ENCODE measurements at places on chromosomes 6 and 20.

DNA sequence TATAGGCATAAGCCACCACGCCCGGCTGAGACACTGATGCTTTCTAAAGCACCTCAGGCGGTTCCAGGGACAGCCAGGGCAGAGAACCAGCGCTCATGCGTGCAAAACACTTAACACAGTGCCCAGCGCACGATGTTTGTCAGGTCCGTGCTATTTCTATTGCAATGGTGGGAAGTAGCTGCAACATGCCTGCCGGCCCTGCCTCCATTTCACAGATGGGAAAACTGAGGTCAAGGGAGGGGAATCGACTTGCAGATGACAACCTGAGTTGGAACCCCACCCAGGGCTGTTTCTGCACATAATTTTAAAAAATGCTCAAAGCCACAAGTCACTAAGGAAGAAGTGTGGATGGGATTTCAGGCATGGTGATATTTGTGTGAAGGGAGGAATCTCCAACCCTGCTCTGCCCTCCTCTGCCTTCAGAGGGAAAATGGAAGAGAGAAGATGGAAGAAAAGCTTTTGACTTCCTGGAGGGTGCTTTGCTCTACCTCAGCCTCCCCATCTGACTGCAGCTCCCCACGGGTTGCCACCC lies 39.9 kb downstream of the KIAA1755 start:
- no peak for DNase-seq

DNA sequence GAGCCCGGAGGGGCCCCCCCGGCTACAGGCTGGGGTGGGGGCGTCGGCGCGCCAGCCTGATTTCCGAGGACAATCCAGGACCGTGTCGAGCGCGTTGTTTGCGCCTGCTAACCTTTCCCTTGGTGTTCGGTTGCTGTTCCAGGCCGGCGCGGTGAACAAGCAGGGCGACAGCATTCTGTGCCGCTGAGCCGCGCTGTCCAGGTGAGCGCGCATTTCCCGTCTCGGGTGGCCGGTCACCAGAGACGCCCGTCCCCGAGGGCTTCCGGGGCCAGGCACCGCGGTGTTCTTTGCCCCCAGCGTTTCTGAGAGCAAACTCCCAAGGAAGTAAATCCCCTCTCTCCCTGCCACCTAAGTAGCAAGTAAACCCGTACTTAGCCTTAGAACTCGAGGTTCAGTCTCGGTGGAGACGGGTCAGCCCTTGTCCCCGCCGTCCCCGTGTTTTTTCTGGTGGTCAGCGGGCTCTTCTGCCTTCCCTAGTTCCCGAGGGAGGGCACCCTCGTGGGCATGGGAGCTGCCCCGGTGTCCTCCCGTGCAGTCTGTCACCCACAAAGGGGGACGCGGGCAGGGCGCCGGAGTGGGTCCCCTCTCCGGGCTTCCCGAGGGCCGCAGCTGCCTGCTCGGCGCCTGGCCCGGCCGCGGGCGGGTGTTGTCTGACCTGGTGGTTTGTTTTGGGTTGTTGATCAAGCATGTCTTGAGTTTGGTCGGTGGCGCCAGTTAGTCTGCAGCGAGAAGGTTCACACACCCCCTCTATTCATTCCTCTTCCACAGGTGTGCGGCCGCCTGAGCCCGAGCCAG lies 1.5 kb downstream of the ID4 start:
- DNase-seq, result no peak

DNA sequence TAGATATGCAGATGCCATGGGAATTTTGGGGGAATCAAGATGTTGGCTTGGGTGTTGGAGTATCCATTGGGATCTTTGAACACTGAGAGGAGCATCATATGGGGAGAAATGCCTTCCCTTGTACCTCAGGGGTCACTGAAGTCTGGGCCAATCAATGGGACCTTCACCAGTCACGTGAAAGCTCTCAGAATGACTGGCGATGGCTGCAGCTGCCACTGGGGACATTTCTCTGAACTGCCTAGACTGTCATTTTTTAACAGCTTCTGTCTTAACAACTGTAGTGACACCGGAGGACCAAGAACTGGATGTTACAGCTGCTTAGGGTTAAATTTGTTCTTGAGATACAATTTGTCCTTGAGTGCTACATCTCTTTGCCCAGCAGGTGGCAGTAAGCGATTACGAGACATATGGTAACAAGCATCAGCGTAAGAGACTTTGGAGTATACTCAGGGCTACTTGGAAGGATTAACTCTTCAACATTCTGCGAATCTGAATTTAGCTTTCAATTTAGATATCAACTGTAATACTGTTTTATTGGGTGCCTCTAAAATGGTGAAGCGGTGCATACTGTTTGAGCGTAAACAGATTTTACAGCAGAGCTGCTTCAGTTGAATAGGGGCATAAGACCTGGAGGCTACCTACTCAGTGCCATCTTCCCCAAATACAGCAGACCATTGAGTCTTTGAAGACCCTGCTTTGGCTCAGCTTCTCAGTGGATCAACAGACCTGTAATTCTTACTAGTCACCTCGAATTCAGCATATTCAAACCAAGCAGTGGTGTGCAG lies 36.0 kb downstream of the CCN2 start:
- peak; percentile 2 for DNase-seq

GRCh38 chr6:133623065-133623464 lies 265.8 kb upstream of the TCF21 start:
- DNase-seq, result no peak

GRCh38 chr20:52971498-52972189 lies 514 bp upstream of the TSHZ2 start:
- DNase-seq, result no peak

DNA sequence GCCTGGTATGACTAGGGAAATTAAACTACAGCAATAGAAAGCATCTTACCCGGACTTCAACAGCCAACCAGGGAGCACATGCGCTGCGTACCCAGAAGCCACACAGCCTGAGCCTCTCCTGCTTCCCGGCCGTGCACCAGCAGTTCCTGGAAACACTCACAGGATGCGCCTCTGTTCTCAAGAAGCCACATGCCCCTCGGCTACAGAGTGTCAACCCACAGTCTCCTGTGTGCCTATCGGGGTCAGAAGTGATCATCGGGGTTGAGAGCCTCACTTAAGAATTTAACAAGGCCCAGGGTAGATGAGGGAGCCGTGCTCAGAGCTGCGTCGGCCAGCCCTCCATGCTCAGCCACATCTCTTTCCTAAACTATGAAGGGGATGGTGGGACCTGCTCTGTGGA lies 147.2 kb upstream of the GGTLC1 start:
- no peak for DNase-seq

GRCh38 chr6:162344646-162345010 lies 382.9 kb downstream of the PRKN start:
- no peak for DNase-seq

DNA sequence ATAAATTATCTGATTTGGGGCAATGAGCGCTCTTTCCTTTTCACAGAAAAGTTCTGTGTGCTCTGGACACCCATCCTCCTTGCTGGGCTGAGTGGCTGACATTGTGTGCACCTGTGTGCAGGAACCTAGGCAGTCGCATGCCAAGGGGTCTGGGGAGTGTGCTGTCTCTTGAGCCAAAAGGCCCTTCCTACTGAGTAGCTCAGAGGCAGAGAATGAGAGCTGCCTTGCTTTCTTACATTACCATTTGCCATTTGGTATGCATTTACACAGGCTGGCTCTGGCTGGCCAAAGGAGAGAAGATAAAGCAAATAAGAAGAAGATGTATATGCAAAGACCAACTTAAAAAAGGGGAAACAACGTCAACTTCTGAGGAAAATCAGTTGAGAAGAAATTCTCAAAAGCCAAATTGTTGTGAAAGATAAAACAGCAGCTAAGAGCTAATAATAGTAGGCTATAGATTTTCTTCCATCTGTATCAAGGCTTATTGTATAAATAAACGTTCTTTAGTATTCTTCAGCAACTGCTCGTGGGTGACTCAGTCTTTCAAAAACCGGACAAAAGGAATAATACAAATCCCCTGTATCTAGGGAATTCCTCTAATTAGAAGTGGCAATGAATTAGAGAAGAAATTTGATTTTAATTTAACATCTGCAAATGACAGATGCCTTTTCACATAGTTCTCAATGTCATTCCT lies 121.9 kb downstream of the INSM1 start:
- no peak for DNase-seq

DNA sequence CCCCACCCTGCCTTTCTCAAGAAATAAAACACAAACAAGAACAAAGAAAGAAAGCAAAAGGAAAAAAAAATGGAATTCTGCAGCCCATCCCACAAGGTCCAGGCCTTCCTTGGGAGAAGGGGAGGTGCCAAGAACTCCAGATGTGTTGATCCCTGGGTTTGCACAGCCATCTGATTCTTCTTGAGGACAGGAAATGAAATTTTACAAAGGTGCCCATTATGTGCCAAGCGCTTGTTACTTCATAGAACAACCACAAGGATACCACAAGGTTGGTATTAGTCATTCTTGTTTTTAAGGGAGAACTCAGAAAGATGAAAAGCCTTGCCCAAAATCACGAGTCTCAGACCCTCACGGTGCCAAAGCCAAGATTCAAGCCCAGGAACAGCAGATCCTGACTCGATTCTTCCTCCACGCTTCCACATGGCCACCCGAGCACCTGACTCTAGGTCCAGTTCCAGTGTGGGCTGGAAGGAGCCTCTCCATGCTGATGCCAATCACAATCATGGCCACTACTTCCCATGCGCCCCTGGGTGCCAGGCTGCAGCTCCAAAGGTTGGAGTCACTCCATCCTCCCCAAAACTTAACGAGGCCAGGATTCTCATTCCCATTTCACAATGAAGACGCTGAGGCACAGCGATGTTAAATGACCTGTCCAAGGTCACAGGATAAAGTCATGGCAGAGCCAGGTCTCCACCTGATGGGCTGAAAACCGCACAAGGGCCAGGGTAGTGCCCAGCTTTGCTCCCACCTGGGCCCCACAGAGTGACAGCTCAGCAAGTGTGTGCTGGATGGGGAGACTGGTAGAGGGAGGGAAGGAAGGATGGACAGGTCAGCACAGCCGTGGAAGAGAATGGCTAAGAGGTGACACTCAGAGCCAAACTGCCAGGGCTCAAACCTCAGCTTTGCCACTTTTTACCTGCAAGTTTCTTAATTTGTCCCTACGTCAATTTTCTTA lies 66.7 kb upstream of the TOP1 start:
- DNase-seq, result no peak

- no peak for DNase-seq
Observed at GRCh38 chr6:6783721-6784120, 195.2 kb downstream of the LY86 start.

GRCh38 chr6:96923871-96924493 lies 546 bp upstream of the KLHL32 start:
- DNase-seq, result no peak

DNA sequence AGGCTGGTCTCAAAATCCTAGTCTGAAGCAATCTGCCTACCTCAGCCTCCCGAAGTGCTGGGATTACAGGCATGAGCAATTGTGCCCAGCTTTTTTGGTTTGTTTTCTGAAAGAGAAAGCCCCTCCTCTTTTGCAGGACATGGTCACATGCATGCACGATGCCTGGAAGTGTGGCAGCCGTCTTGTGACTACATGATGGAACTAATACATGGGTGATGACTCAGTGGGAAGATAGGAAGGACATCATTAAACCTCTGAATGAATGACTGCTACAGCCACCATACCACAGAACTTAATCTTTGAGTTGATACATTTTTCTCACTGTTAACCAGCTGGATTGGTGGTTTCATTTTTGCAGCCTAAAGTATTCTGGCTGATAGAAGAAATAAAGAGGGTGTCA lies 13.4 kb upstream of the CTNNBL1 start:
- no peak for DNase-seq

DNA sequence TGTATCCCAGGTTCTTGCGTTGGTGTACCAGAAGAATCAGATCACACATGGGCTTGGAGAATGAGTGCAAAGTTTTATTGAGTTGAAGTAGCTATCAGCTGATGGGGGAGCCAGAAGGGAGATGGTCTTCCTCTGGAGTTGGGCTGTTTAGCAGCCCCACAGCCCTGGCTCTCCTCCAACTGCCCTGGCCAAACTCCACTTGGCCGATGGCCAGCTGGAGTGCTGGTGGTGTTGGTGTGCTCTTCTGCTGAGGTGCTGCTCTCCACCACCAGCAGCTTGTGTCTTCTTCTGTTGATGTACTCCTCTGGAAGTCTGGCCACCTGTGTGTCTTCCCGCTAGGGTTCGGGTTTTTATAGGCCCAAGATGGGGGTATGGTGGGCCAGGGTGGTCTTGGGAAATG lies 172.8 kb downstream of the TINAG start:
- no peak for DNase-seq

DNA sequence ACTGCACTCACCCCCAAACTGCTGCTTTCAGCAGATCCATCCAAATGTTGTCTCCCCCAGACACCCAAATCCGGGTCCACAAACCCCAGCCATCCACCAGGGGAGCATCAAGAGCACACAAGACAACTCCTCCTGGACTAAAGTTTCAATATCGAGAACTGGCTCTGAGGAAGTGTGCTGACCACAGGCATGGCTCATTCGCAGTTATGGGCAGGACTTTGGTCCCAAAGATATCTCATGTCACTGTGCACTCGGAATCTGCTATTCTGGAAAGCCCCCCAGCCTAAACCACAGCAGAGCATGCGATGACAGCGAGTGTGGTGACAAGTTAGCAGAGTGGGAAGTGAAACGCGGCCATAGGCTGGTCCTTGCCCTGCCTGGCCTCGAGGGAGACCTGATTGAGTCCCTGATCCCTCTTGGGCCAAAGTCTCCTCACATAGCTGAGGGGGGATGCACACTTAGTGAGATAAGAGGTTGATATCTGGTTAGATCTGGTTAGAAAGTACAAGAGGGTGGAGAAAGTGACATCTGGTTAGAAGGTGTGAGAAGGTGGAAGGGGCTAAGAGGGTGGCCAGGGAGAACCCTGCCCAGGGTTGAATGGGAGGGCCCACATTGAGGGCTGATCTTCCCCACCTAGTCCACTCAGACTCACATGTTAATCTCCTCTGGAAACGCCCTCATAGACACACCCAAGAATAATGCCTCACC lies 149.7 kb downstream of the MRPL14 start:
- DNase-seq, result no peak

GRCh38 chr20:39290575-39290974 lies 328.4 kb downstream of the DHX35 start:
- no peak for DNase-seq

GRCh38 chr6:110125361-110125760 lies 54.1 kb downstream of the WASF1 start:
- DNase-seq, result no peak

DNA sequence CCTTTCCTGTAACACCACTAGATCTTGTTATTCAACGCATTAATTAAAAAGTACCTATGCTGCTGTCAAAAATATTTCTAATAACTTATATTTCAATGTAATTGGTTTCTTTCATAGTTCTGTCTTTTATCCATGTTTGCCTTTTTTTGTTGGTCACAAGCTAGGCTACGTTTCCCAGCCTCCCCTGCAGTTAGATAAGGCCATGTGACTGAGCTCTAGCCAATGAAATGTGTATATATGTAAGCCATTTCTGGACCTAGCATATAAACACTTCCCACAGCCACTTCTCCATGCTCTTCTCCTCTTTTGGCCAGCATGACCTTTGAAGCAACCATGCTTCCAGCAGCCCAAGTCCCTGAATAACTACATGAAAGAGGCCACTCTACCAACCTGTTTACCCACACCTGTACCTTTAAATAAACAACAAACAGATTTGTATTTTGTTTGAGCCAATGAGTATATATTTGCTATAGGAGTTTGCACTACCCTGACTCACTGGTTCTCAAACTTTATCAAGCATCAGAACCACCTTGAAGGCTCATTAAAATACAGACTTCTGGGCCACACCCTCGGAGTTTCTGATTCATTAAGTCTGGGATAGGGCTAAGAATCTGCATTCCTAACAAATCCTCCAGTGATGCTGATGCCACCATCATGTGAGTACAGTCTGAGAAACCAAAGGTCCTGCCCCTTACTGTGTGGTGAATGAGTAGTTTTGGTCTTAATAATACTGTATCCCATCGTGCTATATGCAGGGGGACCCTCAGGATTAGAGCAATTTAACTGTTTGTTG lies 45.6 kb upstream of the BEND6 start:
- DNase-seq, result no peak

GRCh38 chr20:41273445-41273844 lies 44.1 kb downstream of the ZHX3 start:
- DNase-seq, result no peak
